ENCODE measurements at places on chromosomes 16 and 17.

GRCh38 chr17:76123191-76123499, 17.9 kb downstream of the FOXJ1 start:
- no peak for DNase-seq

GRCh38 chr17:44323359-44324091, 1.1 kb downstream of the SLC25A39 start:
- DNase-seq, result no peak

- no peak for DNase-seq
Measured at GRCh38 chr16:79316004-79316458, 284.5 kb downstream of the MAF start.

- DNase-seq, result no peak
Measured at GRCh38 chr16:57089406-57089805, 3.0 kb upstream of the CPNE2 start.

- DNase-seq, result no peak
Measured at GRCh38 chr17:58184308-58184985, 8.1 kb upstream of the EPX start.

DNA sequence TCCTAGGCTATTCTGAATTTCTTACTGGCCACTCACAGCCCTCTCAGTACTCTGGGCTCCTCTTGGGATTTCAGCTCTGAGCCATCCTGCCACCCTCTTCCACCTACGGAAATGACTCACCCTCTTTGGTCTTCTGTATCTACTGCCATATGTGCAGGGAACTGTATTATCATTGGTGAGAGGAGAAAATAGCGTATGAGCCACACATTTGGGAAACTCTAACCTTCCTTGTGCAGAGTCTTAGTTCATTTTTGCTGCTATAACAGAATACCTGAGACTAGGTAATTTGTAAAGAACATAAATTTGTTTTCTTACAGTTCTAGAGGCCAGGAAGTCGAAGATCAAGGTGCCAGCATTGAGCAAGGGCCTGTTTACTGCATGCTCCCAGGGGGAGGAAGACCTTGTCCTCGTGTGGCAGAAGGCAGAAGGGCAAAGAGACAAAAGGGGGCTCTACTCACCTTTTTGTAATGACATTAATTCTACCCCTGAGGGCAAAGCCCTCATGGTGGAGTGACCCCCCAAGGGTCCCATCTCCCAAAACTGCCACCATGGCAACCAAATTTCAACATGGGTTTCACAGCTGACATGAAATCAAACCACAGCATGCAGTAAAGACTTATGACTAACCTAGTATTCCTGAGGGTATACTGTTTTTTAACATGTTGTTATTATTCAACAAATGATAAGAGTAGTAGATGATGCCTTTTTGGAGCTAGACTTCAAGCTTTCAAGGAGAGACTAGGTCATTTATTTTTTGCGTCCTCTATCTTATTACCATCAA, 191.8 kb downstream of the PRKCA start:
- no peak for DNase-seq

DNA sequence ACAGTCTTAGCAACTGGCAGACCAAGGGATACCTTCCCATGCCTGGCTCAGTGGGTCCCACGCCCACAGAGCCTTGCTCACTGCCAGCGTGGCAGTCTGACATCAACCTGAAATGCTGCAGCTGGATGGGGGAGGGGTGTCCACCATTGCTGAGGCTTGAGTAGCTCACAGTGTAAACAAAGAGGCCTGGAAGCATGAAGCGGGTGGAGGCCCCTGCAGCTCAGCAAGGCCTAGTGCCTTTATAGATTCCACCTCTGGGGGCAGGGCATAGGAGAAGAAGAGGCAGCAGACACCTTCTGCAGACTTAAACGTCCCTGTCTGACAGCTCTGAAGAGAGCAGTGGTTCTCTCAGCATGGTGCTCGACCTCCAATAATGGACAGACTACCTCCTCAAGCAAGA, 263.2 kb downstream of the KIF2B start:
- DNase-seq, result no peak

DNA sequence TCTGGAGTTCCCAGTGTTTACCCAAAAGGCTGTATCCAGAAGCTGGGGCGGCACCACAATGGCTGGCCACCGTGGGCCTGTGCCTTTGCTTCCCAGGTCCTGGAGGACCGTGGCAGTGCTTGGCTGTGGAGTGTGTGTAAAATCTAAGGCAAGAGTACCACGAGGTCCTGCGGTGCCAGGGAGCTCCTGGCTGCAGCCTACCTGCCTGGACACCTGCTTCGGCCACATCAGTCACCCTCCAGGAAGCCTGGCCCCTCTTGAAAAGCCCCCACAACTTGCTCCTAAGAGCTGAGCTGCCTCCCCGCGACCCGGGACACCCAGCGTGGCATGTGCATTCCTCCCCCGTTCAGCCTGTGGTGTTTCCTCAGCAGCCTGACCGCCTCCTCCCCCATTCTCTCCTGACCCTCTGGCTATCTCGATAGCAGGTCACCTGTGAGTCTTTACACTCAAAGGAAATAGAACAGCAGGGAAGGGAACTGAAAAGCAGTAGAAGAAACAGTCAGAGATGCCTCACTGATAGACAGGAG, 7.9 kb downstream of the TIMM22 start:
- DNase-seq, result no peak

DNA sequence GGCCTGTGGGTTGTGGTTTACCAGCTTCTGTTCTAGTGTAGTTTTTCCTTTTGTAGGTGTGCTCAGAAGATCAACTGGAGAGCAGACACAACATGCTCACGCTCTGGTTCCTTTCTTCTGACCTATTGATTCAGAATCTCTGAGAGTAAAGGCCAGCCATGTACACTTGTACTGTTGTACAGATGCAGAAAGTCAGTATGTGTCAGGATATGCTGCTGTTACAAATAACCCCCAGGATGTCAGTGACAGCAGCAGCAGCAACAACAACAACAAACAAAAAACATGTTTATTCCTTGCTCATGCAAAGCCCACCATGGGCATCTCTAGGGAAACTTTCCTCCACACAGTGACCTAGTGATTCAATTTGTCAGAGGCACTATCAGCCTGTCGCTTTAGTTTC, 154.8 kb upstream of the RBFOX1 start:
- no peak for DNase-seq

- DNase-seq, result no peak
Measured at GRCh38 chr16:14292051-14292825, 221.1 kb downstream of the MRTFB start.

DNA sequence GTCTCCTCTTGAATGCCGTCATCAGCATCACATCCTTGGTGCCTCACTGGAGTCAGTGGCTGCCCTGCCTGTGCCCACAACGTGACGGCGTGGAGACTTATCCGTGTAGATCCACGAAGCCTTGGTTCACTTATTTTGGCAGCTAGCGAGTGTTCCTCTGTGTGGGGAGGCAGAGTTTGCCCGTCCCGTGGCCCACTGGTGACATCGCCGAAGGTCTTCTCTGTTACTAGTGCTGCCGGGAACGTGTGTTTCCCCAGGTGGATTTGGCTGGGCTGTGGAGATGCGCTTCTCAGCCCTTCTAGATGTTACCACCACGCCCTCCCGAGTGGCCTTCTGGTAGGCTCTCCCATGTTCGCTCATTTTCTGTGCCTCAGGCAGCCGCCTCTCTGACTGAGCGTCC, 169.6 kb downstream of the SEC14L1 start:
- DNase-seq, result no peak

DNA sequence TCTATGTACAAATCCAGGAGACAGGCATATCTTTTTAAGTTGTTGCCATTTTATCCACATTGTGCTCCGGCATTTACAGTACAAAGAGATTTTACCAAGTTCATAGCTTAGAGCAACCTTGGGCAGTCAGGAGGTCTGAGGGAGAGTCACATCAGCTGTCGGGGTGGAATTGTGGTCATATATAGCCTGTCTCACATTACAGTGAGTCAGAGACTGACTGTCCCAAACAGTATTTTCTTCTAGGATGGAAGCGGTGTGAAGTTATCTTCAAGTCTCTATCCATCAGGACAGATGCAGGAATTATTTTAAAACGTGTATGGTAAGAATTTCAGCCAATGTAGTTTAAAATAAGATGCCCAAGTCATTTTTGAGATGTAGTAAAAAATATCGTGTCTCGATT, 53.0 kb downstream of the GPRC5B start:
- DNase-seq, result no peak

DNA sequence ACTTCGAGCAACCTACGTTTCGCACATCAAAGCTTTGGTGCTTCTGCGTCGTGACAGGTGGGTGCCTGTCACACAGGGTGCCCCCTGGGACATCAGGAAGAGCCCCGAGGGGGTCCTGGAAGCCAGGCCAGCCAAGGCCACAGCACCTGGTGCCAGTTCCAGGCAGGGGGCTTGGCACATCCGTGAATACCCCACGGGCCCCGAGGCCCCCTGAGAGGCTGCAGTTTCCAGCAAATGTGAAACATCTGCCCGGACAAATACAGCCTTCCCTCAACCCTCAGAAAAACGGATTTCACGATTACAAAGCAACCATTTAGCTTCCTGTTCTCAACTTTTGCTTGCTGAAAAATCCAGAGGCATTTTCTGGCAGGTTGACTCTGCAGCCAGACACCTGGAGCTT, 109.3 kb upstream of the METRNL start:
- DNase-seq, result no peak

GRCh38 chr16:3518292-3518985, 17.6 kb downstream of the CLUAP1 start:
- no peak for DNase-seq

DNA sequence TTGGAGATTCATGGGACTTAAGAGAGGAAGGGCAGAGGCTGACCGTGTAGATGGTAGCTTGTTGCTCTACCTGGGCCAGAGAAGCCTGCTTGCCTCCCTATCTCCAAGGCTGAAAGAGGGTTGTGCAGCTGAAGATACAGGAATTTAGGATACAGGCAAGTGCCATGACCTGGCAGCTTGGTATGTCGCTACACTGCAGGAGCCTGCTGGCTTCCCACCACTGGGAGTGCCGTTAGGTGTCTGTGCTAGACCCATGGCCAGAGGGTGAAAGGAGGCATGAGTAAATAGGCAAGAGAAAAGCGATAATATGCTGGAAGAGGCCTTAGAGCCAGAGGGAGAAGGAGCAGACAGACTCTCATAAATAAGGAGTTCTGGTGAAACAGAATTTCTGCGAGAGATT, 10.6 kb downstream of the NAA60 start:
- DNase-seq, result no peak

DNA sequence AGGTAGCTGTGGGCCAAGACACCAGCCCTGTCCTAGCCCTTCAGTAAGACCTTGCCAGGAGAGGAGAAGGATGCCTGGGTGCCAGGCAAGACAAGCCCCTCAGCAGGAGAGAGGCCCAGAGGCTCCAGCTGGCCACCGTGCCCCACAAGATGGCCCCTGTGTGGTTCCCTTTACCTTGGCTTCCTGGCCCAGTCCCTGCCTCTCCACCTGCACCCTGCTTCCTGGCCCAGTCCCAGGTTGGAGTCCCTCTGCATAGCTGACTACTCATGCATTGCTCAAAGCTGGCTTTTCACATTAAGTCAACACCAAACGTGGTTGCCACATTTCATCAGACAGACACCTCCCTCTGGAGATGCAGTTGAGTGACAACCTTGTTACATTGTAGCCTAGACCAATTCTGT, 4.0 kb downstream of the SYNGR3 start:
- DNase-seq, result no peak

Measured in NCI-H446 (cell line).